ENCODE measurements at places on chromosomes 13 and 19. TPM values are rescaled to one million over a fixed set of nuclear protein-coding genes. Genes with fewer than 3 reads are reported as not detected.

The ZNF878 gene
- 0.55 TPM for total RNA-seq

GRCh38 chr13:101492251-101492910 is 39.9 kb downstream of the ITGBL1 start:
- DNase-seq, result no peak

DNA sequence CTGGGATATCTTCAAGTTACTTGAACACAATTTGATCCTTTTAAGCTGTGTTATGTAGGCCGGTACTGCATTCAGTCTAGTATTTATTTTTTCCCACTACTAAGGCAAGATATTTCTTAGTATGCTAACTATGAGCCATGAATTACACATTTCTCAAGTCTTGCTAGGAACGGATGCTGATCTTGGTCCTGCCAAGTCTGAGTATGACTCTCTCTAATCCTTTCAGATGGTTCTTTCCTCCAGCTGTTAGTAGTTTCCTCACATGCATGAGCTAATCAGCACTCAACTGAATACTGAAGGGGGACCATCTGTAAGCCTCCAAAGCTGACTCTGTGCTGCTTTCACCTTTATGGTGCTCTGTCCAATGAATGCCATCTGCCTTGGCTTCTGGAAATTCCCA is 460.3 kb downstream of the KCTD12 start:
- DNase-seq, result no peak

DNA sequence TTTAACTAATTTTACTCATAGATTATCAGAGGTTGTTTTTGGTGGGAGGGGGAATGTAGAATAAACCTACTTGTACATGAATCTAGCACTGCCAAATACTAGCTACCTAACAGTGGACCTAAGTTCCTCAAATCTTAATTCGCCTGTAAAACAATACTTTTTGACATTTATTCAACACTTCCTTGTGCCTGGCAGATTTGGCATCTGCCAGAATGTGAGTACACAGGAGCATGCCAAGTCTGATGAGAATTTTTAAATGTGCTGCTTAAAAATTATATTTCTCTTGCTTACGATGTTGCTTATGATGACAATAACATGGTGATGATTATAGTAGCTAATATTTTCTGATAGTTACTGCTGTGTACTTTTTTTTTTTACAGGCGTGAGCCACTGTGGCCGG is 240.2 kb upstream of the STARD13 start:
- DNase-seq, result no peak

The DAND5 gene
- not detected for total RNA-seq

DNA sequence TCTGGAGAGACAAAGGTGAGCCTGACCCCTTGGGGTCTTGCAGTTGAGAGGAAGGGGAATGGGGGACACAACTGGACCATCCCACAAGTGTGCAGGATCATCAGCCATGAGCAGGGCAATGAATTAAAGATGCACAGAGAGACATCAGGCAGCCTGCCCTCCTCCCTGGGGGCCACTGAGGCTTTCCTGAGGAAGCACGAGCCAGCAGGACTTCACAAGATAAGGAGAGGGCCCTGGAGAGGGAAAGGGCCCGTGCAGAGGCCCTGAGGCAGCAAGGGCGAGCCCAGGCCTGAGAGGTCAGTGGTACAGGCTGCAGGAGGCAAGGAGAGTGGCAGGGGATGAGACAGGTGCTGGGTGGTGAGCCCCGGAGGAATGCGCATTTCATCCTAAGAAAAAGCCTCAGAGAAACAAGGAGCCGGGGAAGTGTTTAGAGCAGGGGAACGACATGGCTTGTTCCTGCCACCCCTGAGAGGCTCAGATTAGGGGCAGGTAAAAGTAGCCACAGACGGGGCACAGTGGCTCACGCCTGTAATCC is 9.0 kb upstream of the PRKD2 start:
- DNase-seq, result no peak

The WBP4 gene
- 15.8 TPM for total RNA-seq

DNA sequence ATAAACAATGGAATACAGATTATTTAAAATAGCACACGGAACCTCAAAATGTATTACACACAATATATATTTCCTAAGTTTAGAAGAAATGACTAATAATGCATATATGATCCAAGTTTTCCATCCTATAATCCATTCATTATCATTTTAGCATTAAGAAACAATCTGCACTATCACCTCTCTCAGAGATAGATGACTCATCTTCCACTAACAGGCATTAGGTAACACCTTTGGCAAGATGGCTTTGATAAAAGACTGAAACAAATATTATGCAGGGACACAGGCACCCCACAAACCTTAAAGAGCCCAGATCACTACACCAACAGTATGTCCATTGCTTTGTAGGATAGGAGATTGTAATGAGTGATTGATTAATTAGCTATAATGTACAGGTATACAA is 4.1 kb downstream of the ENOX1 start:
- no peak for DNase-seq

DNA sequence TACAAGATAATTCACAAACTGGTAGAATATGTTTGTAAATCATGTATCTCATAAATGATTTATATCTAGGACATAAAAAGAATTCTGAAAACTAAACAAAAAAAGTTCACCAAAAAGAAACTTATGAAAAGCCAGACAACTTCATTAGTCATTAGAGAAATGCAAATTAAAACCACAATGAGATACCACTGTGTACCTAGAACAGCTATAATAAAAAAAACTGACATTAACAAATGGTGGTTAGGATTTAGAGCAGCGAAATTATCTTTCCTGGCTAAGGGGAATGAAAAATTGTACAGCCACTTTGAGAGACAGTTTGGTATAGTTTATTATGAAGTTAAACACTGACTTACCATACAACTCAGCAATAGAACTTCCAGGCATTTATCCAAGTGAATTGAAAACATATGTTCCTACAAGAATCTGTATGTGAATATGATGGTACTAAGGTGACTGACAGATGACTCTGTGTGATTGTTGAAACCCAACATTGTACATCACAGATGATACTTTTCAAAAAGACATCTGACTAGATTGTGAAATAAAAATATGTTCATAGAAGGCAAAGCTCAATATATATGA is 41.8 kb downstream of the UGGT2 start:
- DNase-seq, result no peak

GRCh38 chr13:40192452-40192851 is 474.0 kb downstream of the FOXO1 start:
- DNase-seq, result no peak

The SLC10A2 gene
- not detected for total RNA-seq

GRCh38 chr13:36341718-36342117 is 4.5 kb downstream of the SPART start:
- no peak for DNase-seq

DNA sequence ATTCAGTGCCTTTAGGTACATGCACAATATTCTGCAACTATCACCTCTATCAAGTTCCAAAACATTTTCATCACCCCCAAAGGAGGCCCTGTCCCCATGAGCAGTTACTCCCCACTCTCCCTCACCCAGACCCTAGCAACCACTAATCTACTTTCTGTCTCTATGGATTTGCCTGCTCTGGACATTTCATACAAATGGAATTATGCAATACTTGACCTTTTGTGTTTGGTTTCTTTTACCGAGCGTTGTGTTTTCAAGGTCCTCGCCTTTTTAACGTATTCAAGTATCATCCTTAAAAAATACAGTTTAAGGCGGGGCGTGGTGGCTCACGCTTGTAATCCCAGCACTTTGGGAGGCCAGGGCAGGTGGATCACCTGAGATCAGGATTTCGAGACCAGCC is 159.7 kb downstream of the IER2 start:
- DNase-seq, result no peak

DNA sequence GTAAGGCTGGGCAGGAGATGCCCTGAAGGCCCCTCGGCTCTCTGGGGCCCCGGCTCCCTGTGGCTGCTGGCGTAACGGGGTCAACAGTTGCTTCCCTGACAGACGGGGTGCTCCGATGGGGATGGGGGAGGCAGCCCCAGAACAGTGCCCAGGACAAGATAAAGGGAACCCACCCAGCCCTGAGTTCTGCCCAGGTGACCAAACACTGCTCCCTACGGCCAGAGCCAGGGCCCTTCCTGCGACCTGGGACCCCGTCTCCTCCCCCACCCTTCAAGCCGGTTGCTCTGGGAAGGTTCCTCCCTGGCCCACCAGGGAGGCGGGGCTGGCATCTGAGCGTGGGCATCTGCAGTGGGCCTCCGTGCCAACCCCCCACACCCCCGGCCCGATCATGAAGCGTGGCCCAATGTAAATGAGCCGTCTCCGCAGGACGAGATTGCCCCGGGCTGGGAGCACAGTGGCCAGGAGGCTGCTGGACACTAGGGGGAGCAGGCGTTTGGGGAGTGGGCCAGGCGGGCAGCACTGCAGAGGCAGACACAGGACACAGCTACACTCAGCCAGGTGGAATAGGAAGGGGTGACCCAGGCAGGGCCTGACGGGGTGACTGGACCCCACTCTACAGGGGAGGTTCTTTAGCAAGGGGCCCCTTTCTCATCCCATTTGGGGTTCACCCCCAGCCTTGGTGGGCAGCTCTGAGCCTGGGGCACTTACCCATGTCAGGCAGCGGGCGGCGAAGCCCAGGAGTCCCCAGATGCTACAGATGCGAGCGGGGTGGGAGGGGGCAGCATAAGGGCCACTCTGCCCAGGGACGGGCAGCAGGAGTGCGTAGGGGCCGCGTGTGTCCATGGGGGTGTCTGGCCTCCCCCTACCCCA is 1.2 kb upstream of the NKPD1 start:
- no peak for DNase-seq

DNA sequence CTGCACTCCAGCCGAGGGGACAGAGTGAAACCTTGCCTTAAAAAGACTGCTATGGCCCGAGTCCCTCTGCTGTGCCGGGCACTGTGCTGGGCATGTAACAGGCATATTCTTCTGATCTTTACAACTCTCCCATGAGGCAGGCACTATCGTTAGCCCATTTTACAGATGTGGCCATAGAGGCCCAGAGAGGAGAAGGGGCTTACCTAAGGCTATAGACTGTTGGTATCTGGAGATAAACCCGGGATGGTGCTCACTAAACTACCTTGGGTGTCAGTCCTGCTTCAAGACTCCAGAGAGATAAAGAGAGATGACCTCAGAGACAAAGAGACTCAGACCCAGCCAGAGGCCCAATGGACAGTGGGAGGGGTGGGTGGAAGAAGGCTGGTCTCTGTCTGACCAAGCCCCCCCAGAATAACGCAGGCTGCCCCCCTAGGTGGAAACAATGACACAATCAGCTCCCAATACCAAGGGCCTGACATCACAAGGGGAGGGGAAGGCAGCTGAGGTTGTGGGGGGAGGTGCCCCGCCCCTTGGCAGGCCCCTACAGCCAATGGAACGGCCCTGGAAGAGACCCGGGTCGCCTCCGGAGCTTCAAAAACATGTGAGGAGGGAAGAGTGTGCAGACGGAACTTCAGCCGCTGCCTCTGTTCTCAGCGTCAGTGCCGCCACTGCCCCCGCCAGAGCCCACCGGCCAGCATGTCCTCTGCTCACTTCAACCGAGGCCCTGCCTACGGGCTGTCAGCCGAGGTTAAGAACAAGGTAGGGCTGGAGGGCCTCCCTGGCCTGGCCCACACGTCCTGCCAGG is at the start of gene CNN1:
Gene CNN1 (plus strand): TSS at position 620 of the 805 bp plus-strand sequence. CDS start 77 bp downstream, at position 697.
- DNase-seq, result no peak

GRCh38 chr13:66345518-66345810 is 884.7 kb downstream of the PCDH9 start:
- DNase-seq, result no peak

- DNase-seq, result no peak
Measured at GRCh38 chr19:18790566-18791314, at the start of gene COMP. Gene COMP (minus strand): TSS chr19:18791305. CDS start chr19:18791269, 36 bp downstream.

The PLPP2 gene
- not detected for total RNA-seq

DNA sequence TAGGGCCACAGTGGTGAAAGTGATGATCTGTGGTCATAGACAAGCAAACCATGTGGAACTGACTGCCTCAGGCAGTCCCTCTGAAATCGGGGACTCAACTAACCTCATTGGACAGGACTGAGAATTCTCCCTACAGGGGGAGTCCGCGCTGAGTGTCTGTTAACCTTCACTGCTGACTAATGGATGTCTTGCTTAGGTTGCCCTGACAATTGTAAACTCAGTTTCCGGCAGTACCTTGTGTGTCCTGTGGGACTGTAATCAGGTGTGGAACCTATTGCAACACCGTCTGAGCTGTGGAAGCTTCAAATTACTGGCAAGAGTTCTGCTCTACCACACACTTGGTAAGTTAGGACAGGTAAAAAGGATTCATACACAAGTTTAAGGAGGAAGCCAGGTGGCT is 21.8 kb downstream of the ZNF77 start:
- no peak for DNase-seq

- no peak for DNase-seq
Measured at GRCh38 chr19:14718522-14719116, 28.8 kb downstream of the ZNF333 start.

DNA sequence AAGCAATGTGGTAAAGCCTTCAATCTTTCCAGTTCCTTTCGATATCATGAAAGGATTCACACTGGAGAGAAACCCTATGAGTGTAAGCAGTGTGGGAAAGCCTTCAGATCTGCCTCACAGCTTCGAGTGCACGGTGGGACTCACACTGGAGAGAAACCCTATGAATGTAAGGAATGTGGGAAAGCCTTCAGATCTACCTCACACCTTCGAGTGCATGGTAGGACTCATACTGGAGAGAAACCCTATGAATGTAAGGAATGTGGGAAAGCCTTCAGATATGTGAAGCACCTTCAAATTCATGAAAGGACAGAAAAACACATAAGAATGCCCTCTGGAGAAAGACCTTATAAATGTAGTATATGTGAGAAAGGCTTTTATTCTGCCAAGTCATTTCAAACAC is 15.6 kb upstream of the ZNF763 start:
- DNase-seq, result no peak

DNA sequence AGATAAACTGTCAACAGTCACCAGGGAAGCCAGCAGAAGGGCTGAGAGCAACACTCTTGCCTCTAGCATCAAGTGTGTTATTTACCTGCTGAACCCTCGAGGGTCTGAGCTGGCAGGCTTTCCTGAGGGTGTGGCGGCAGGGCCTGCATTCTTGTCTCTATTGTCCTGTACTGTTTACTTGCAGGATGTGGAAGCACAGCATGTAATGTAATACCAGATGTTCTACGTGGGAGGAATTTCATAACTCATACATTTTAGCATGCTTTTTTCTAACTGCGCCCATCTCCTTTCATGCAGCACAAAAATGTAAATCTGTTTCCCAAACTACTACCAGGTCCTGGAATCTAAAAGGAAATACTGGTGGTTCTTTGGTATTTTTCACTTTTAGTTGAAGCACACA is 153.1 kb downstream of the RGCC start:
- no peak for DNase-seq

DNA sequence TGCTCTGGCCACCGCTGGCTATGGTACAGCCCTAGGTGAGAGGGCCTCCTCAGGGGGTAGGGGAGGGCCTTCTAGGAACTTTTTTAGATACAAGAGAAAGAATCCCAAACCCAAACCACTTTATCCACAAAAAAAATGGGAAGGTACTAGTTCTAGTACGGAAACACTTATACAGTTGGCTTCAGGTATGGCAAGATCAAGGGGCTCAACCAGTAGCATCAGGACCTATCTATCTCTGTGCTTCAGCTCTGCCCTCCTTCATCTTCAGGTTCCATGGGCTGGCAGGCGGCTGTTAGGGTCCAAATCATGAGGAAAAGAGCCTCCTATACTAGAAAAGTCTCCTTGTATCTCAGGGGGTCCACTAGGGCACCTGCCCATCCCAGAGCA is 1.8 kb downstream of the MRI1 start:
- no peak for DNase-seq

GRCh38 chr13:52997951-52998876 is 30.4 kb upstream of the OLFM4 start:
- DNase-seq, result no peak

Data from CD8-positive, alpha-beta memory T cell (primary cell).